ENCODE measurements at places on chromosomes 4 and X.

GRCh38 chr4:91325495-91325894 lies 978.3 kb upstream of the GRID2 start:
- DNase-seq: no peak

- no peak for DNase-seq
Observed at GRCh38 chrX:154038656-154039055, 19.0 kb upstream of the IRAK1 start.

DNA sequence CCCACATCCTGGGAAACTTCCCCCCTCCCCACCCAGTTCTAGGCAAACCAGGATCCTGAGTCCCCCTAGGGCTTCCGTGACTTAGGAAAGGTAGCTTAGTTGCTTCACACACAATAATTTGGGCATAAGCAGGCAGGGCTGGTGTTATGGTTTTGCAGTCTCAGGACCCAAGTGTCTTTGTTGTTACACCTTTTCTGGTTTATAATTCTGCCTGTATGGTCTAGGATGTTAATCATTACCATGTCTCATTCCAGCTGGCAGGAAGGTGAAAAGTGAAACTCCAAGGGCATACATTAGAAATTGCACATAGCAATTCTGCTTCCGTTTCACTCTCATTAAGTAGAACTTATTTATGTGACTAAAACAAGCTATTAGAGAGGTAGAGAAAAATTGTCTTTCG lies 16.8 kb downstream of the UGT8 start:
- DNase-seq: no peak

GRCh38 chr4:81412946-81413495 lies 58.7 kb downstream of the RASGEF1B start:
- no peak for DNase-seq

DNA sequence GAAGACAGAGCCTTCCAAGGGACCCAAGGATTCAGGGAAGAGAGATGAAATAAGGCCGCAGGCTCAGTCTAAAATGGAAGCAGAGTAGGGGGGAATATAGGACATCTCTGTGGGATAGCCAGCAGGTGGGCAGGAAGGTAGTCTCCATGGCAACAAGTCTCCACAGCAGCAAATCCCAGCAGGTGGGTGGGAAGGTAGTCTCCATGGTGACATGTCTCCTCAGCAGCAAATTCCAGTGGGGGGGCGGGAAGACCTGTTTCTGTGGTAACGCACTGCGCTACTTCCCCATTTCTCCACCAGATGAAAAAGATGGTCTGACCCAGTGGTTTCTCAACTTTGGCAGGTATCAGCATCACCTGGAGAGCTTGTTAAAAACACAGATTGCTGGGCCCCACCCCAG lies 18.3 kb downstream of the NLGN3 start:
- no peak for DNase-seq

DNA sequence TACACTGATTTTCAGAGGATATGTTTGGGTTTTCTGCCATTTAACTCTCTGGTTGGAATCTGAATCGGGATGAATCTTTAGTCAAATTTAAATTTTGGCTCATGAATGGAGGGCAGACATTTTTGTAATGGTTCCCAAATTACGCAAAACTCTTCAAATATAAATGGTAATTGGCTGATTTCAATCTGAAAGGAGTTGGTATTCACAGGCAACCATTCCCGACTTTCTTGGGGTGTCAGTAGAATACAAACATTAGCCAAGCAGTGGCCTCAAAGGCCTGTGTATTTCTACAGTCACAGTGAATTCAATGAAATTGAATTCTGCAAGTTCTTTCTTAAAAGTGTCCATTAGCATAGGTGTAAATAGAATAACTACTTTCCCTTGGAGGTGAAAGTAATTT lies 668.8 kb upstream of the PRKX start:
- DNase-seq: no peak
